Hematopoietic multipotent progenitor cell treated with erythropoietin and hydrocortisone succinate and interleukin-3 and kit ligand, for 15 days (in vitro differentiated cells): ENCODE measurements at places on chromosomes 11 and 22.

- DNase-seq: no peak
Measured at GRCh38 chr11:37657645-37658044, 1059.6 kb upstream of the RAG2 start.

DNA sequence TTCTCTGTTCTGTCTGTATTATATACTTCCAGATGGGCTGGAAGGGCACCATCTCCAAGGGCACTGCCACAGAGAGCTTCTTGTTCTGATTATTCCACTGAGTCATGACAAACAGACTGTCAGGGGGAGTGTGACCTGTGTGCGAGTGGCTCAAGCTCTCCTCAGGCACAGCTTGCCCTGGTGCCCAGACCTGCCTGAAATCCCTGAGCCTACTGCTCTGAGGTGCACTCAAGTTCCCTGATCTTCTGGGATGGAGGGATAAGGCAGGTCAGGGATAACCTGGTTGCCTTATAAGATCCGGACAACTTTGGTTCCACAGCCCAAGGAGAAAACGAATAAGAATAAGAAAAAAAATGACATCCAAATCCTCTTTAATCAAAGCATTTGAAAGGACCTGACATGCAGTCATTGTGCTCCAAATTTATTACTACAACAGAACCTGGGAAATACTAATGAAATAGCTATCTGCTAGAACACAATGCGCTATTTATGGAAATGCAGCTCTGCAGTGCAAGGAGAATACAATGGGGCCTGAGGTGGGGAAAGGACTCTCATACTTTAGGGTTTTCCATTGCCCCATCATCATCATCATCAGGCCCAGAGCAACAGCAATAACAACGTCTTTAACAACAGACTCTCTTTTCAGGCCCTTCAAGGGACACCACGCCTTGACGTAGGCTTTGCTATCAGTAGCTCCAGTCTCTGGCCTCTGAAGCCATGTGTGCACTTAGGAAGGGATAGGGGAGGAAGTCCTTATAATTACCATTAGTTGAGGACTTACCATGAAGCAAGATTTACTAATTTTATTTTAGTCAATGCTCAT lies 217.1 kb upstream of the KIRREL3 start:
- no peak for DNase-seq

DNA sequence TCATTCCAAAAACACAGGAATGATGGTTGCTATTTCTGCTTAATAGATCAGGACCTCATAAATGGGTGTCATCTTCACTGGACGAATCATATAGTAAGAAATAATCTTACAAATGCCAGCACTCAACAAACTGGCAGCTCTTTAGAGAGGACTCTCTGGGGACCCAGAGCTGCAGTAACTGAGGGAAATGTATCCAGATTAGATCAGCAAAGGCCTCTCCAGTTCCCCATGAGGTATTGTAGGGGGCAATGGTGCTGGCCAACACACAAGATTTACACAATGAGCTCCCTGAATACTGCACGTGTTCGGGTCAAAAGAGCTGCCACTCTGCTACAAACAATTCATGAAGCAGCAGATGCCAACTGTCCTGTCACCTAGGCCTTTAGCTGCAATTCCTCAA lies 110.2 kb downstream of the RBFOX2 start:
- no peak for DNase-seq

DNA sequence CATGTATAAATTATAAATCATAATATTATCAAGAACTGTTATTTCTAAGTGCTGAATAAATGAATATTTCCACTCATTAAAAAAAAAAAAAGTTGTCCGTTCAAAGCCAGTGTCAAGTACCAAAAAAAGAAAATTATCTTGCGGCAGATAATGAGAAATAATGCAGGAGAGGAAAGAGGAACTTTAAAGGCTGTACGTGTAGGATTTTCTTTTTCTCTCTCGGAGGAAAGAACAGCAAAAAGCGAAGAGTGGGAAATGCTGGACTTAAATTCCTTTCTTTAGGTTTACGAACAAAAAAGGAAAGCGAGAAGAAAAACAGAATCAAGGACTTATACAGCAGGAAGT lies 999 bp upstream of the CCDC83 start:
- no peak for DNase-seq

GRCh38 chr11:66915866-66916265 lies 42.3 kb downstream of the PC start:
- no peak for DNase-seq

DNA sequence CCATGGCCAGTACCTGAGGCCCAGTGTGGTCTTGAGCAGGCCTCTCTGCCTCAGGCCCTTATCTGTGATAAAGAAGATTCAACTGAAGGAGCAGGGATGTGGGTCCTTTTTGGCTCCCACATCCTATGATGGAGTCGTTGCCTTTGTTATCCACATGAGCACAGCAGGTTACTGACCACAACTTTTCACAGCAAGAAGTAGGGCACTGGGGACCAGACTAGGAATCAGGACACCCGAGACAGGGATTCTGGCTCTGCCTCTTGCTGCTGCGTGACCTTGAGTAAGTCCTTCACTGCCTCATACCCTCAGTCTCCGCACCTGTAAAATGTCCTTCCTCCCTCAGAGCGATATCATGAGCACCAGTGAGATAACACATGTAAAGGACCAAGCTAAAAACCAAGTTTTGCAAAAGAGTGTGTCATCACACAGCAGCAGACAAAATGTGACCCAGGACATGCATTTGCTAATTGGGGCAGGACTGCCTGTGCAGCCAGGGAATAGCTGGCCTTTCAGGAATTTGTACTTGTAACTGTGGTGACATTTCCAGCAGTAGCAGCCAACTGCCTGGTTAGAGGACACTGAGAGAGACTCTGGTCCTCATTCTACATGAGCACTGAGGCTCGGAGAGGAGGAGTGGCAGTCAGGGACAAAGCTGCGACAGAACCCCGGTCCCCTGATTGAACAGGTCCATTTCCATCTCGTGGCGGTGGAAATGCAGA lies 13.2 kb upstream of the SMIM35 start:
- no peak for DNase-seq

DNA sequence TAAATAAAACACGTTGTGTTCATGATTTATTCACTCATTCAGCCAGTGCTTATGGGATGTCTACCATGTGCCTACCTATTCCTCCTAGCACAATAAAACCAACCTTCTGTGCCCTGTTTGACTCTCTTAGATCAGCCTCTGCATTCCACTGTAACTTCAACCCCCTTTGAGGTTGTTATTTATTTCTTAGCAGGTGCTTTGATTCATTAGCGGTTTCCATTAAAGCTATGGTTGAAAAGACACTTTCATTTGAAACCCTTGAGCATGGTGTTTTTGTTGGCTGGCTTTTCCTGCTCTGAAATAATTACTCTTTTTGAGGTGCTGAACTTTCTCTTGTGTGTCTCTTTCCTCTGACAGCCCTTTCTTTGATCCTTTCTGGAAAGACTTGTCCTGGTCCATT lies 570.6 kb upstream of the LARGE1 start:
- no peak for DNase-seq

GRCh38 chr11:1317993-1318392 lies 8.6 kb upstream of the TOLLIP start:
- DNase-seq: no peak

DNA sequence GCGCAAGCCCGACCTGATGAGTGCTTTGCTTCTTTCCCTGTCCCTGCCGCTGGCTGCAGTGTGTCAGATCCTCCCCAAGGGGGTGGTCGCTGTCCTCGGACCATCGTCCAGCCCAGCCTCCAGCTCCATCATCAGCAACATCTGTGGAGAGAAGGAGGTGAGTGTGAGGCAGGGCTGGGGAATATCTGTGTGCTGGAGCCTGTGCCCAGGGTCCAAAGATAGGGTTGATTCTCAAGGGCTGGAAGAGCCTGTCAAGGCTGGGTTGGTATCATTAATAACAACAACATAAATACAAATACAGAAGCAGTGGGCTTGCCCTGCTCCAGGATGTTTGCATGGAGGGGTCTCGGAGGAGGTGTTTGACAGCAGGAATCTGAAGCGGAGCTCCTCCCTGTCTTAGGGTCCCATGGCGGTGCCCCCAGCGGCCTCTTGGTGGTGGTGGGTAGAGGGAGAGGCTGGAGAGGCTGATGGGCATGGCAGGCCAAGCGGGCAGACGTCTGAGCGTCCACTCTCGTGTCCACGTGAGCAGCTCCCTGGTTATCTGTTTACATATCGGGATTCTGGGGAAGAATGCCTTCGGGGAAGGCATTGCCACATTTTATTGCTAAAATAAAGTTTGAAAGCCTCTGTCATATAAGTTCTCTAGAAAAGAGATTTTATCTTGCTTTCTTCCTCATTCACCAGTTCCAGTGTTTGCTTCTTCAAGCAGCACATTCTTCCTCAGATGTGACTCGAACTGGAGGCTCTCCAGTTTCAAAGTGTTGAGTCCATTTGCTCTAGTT lies 208.4 kb upstream of the TBCEL start:
- DNase-seq: no peak

- no peak for DNase-seq
Measured at GRCh38 chr11:58626934-58627483, 4.5 kb downstream of the CNTF start.

- DNase-seq: no peak
Measured at GRCh38 chr22:34427841-34428240, 507.6 kb upstream of the LARGE1 start.

- DNase-seq: no peak
Measured at GRCh38 chr11:127074151-127074761, 73.7 kb upstream of the KIRREL3 start.

DNA sequence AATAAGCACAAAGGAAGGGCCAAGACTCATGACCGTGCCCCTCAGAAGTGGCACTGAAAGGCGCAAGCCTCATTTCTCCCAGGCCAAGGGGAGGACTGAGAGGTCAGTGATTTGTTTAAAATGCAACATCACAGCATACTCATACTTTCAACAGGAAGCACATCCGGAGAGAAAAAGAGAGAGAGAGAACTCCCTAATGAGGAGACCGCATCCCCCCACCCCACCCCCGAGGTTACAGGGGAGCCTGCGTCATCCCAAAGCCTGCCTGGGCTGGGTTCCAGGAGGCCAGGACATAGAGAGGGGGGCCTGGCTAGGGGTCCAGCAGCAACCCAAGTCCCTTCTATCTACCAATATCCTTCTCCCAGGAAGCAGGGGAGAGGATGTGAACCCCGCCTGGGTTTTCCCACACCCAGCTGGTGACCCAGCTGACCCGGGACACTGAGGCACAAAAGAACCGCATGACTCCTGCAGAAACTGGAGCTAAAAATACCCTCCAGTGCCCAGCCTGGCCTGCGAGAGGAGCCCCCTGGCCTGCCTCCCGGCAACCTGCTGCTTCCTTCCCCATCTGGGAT lies 3.8 kb downstream of the CSNK1E start:
- no peak for DNase-seq

DNA sequence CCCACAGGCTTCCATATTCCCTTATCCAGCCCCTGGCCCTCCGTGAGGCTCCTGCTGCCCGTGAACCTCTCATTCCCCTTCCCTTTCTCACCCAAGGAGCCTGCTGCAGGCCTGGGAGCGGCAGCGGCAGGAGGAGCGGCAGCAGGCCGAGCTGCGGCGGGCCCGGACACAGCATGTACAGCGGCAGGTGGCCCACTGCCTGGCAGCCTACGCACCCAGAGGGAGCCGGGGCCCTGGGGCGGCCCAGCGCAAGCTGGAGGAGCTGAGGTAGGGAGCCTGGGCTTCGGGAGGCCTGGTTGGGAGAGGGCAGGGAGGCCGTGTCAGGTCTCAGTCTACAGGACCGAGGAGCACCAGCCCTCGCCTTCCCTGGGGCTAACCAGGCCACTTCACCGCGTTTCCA lies 8.1 kb upstream of the SART1 start:
- DNase-seq: no peak

DNA sequence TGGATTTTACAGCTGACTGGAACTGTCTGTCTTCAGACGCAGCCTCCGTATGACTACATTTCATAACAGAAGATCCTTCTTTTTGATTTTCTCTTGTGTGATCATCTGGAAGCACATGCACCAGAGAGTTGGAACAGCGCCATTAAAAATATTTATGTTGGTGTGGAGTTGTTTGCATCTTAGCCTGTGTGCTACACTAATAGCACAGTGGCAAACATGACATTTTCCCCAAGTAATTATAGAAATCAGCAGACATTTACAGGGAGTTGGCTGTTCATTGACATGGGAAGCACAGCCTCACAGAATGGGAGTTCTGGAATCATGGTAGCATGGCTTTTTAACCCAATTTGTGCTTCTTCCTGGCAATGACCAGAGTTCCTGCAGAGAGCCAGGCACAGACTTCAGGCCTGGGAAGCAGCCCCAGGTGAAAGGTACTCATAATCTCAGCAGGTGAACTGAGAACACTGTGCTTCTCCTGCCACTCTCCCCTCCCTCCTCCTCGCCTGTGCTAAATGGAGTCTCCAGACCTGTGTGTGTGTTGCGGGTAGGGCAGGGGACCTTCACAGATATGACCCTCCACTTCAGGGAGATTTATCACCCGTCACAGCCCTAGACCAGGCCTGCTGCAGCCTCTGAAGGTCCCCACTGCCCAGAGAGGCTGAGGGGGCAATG lies 82.8 kb upstream of the PLET1 start:
- no peak for DNase-seq

DNA sequence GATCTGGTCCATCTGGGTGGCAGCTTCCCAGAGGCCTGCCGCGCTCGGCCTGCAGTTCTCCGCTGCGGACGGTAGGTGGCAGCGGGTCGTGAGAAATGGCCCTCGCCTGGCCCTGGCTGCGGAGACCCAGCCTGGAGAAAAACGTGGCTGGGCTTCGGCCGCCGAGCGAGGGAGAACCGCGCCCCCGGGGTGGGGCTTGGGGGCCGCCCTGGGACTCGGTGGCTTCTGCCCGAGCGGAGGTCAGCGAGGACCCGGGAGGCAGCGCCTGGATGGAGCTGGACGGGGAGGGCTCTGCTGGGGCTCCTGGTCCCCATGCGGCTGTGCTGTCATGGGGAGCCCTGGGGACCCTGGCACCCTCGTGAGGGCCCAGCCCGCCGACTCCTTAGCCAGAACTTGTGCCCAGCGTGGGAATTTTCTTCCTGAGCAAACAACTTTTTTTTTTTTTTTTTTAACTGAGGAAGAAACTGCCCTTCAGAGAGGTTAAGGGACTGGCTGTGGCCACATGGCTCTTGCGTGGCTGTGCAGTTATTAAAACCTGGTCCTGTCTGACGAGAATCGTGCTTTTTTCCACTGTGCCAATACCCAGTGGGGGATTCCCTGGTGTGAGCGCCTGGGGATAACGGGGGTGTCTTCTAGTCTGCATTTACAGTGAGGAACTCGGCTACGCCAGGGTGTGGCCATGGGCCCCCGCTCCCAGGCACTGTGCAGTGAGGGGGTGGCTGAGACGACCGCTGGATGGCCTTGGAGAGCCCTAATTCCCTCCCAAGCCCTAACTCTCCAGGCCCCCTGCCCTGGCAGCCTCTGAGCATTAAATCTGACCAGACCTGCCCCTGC lies 535.6 kb downstream of the INSC start:
- DNase-seq: peak; percentile 75
